ENCODE measurements at places on chromosomes 2 and 18.

GRCh38 chr18:41025666-41026065 lies 929.4 kb upstream of the PIK3C3 start:
- DNase-seq, result no peak

DNA sequence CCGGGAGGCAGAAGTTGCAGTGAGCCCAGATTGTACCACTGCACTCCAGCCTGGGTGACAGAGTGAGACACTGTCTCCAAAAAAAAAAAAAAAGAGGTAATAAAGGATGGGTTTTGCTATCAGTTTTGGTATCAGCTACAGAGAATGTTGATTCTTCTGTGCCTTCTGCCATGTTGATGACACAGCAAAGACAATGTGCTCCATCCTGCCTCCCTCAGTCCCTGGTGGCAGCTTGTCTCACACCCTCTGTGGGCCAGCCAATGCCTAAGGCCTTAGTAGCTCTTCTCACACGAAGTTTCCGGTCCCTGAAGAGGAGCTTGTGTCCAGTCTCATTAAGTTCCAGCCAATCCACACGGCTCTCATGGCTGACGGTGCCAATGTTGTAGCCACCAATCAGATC lies 17.6 kb downstream of the IFT172 start:
- DNase-seq, result no peak

GRCh38 chr2:3728104-3729054 lies 25.0 kb downstream of the DCDC2C start:
- DNase-seq, result no peak

DNA sequence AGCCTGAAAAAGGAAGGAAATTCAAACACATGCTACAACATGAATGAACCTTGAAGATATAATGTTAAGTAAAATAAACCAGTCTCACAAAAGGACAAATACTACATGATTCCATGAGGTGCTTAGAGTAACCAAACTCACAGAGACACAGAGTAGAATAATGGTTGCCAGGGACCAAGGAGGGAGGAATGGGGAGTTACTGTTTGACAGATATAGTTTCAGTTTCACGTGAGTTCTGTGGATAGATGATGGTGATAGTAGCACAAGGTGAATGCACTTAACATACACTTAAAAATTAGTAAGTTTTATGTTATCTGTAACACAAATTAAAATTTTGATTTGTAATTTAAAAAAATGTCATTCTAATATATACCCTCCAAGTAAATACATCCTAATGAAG lies 106.9 kb upstream of the ACVR1C start:
- no peak for DNase-seq

- no peak for DNase-seq
Observed at GRCh38 chr2:168686452-168687191, 115.8 kb upstream of the NOSTRIN start.

GRCh38 chr18:56721491-56721890 lies 70.3 kb downstream of the WDR7 start:
- no peak for DNase-seq

- DNase-seq, result no peak
Observed at GRCh38 chr2:196459539-196459938, 180.0 kb upstream of the CCDC150 start.

Measured in cerebellar nuclear complex (tissue), 1 donor.